ENCODE measurements at places on chromosomes 2 and 18.

GRCh38 chr18:27314996-27315395 is 129.9 kb upstream of the CHST9 start:
- no peak for DNase-seq

DNA sequence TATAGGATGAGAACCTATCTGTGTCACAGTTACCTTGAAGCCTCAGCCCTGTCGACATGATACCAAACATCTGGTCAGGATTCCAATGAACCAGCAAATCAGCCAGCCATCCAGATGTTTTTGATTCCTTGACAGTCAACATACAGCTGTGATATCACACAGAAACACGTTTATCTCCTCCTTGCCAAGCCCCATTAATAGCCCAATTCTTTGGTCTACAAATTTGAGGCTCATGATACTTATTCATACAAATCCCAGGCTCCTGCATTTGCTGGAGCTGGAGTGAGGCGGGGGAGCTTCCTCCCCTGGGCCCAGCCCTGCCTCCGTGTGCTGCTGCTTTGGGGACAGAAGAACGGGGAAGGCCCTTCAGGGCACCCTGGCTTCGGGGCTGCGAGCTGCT is 611.6 kb upstream of the SALL3 start:
- no peak for DNase-seq

- DNase-seq: no peak
Measured at GRCh38 chr2:126672980-126673605, 17.1 kb downstream of the GYPC start.

GRCh38 chr2:179565807-179566206 is 295.6 kb downstream of the ZNF385B start:
- no peak for DNase-seq

- DNase-seq: no peak
Measured at GRCh38 chr2:118417406-118418120, 329.3 kb downstream of the INSIG2 start.
